Tibial artery (tissue), 4 donors: ENCODE measurements at places on chromosomes 6 and 20.

DNA sequence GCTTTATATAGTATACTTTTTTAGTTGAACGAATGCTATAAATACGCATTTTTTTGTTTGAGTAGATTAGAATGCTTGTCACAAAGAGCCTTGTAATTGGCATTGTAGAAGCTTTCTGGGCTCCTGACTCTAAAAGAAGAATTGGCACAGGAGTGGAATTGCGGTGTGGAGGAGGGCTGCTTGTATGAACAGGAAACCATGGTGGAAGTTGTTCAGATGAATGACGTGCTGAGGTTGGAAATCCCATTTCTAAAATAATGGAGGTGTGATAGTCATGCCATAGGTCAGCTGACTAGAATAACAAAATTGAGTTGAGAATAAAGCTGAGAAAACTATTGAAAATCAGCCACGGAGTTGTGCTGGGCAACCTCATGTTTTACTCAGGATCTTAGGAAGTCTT is 174.9 kb downstream of the QKI start:
- H3K4me1 ChIP-seq, result peaks cover 9% of the 10 kb centered on the region
- H3K36me3 ChIP-seq, result no peaks in the 10 kb centered on the region
- no peak for DNase-seq
- H3K4me3 ChIP-seq, result no peak overlapping the region
- H3K27ac ChIP-seq, result no peak overlapping the region

- no peak overlapping the region for H3K4me3 ChIP-seq
- no peak for DNase-seq
- H3K27ac ChIP-seq, result no peak overlapping the region
- no peaks in the 10 kb centered on the region for H3K27me3 ChIP-seq
These were observed 201.8 kb downstream of the TTLL2 start for GRCh38 chr6:167526465-167527368.

DNA sequence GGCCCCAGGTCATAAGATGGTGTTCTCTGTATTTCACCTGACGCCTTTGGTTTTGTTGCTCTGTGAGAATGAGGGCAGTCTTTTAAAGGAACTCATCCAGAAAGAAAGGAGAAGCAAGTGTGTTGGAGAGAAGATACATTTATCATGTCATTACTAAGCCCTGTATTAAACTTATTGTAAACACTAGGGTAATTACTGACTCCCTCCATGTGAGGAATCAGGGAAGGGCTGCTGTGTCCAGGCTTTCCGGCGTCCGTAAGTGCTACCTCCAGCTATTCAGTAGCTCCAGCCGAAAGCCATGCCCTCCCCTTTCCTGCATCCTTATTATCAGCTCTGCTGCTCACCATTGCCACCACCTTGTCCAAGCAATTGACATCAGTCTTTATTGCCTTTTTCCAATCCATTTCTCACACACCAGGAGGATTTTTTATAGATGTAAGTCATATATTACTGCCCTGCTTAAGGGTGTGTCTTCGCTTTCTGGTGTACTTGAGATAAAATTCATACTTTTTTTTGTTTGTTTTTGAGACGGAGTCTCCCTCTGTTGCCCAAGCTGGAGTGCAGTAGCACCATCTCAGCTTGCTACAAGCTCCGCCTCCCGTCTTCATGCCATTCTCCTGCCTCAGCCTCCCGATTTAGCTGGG is 94.7 kb downstream of the RPP40 start:
- H3K27me3 ChIP-seq, result no peaks in the 10 kb centered on the region
- no peak for DNase-seq
- no peaks in the 10 kb centered on the region for H3K4me1 ChIP-seq

DNA sequence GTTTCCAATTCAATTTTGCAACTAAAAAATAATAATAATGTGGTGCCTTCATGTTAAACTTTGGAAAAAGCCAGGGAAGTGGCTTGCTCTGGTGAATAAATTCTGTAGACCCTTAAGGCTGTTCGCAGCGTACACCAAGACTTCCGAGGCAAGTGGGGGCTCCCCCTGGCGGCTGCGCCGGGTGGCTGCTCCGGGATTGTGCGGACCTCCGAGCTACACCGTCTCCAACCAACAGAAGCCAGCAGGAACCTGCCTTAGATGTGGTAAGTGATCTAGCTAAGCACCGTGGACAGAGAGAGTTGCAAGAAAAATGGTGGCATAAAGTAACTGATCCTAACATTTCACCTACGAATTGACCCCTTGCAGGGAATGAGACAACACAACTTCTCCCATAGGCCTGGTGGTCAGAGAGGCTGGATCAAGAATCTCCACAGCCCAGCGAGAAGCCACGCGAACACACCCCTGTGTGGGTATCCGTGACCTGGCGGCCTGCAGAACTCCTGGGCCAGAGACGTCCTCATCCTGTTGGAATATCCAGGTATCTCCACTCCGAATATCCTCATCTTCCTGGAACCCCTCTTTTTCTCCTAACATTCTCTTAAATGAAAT is 69.6 kb downstream of the TBXT start:
- peak; percentile 71 for DNase-seq
- H3K27me3 ChIP-seq, result no peaks in the 10 kb centered on the region
- no peaks in the 10 kb centered on the region for H3K4me1 ChIP-seq
- H3K27ac ChIP-seq, result no peak overlapping the region
- no peak overlapping the region for H3K4me3 ChIP-seq
- no peaks in the 10 kb centered on the region for H3K36me3 ChIP-seq

DNA sequence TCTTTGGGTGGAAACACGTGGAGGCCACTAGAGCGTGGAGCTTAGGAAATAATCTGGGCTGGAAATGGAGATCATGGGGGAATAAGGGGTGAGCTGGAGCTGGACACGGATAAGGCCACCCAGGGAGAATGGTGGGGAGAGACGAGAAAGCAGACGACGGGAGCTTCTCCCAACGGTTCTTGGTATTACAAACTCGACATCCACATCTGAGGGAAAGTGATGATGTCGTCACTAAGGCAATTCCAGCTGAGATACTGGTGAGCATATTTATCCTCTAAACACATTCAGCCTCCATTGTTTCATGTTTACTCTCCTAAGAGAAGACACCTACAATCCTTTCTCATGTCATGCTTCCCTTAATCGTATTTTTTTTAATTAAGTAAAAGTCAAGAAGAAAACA is 50.2 kb upstream of the SNX9 start:
- H3K27ac ChIP-seq, result no peak overlapping the region
- no peak overlapping the region for H3K4me3 ChIP-seq
- no peak for DNase-seq
- no peaks in the 10 kb centered on the region for H3K4me1 ChIP-seq

GRCh38 chr20:13028001-13028400 is 19.2 kb downstream of the SPTLC3 start:
- no peak overlapping the region for H3K4me3 ChIP-seq
- H3K36me3 ChIP-seq, result peaks cover 8% of the 10 kb centered on the region
- DNase-seq, result no peak
- no peak overlapping the region for H3K27ac ChIP-seq
- no peaks in the 10 kb centered on the region for H3K27me3 ChIP-seq

DNA sequence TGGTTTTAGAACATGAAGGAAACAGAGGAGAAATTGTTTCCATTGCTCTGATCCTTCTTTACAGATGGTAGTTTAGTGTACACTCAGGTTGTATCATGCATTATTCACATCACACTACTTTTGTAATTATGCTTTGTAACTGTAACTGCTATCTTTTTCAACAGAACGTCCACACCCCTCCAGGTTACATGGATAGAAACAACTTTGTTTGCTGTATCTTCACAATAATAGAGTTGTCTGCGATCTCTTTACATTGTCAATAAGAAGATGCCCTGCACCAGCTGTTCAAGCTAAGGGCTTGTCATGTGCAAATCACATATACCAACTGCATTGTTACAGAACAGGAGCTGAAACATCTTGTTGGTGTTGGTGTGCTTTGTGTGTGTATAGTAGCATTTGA is 67.9 kb upstream of the MAP7 start:
- peaks cover 46% of the 10 kb centered on the region for H3K36me3 ChIP-seq
- no peaks in the 10 kb centered on the region for H3K27me3 ChIP-seq
- H3K4me3 ChIP-seq, result no peak overlapping the region
- DNase-seq, result no peak

- H3K4me3 ChIP-seq, result no peak overlapping the region
- H3K36me3 ChIP-seq, result no peaks in the 10 kb centered on the region
- no peak for DNase-seq
These were observed 1139.2 kb upstream of the GJE1 start for GRCh38 chr6:140993515-140993914.

- H3K4me3 ChIP-seq, result no peak overlapping the region
- no peak overlapping the region for H3K27ac ChIP-seq
- no peaks in the 10 kb centered on the region for H3K27me3 ChIP-seq
These were observed 309.0 kb upstream of the SULF2 start for GRCh38 chr20:48094196-48094749.

- H3K4me1 ChIP-seq, result no peaks in the 10 kb centered on the region
- no peak for DNase-seq
- no peak overlapping the region for H3K27ac ChIP-seq
- no peaks in the 10 kb centered on the region for H3K27me3 ChIP-seq
These were observed 207.5 kb upstream of the CST7 start for GRCh38 chr20:24741493-24742072.

- peaks cover 29% of the 10 kb centered on the region for H3K36me3 ChIP-seq
- peaks cover 9% of the 10 kb centered on the region for H3K4me1 ChIP-seq
- H3K4me3 ChIP-seq, result no peak overlapping the region
- no peak for DNase-seq
These were observed 14.1 kb downstream of the CPNE1 start for GRCh38 chr20:35650632-35651031.

DNA sequence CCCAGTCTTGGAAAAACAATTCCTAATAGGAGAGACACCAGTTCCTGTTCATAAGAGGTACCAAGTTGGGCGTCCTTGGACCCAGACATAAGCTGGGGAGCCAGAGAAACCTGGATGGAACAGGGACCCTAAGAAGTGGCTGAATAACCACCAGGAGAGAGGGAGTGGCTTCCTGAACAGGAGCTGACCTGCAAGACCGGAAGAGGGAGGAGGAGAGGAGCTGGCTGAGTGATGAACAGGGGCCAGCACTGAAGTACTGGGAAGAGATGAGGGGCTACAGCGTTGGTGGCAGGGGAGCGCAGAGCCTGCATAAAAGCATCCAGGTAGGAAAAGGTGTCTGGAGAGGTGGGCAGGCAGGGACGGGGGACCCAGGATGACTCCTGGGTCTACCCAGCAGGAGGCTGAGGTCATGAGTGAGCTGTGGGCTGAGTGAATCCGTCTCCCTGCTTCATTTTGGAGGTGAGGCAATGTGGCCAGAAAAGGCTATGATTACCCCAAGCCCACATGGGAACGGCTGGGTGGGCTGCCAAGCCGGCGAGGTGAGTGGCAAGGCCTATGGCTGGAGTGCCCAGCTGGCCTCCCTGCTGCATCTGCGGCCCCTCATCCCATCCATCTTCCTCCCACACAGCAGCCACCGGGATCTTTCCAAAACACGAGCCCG is 34.4 kb upstream of the ZFAND3 start:
- H3K4me1 ChIP-seq, result peaks cover 18% of the 10 kb centered on the region
- no peaks in the 10 kb centered on the region for H3K36me3 ChIP-seq
- H3K27me3 ChIP-seq, result no peaks in the 10 kb centered on the region
- H3K4me3 ChIP-seq, result no peak overlapping the region
- DNase-seq, result no peak
- no peak overlapping the region for H3K27ac ChIP-seq

- H3K4me3 ChIP-seq, result no peak overlapping the region
- H3K27ac ChIP-seq, result no peak overlapping the region
- H3K27me3 ChIP-seq, result no peaks in the 10 kb centered on the region
These were observed 849.9 kb upstream of the EYS start for GRCh38 chr6:66556936-66557335.

DNA sequence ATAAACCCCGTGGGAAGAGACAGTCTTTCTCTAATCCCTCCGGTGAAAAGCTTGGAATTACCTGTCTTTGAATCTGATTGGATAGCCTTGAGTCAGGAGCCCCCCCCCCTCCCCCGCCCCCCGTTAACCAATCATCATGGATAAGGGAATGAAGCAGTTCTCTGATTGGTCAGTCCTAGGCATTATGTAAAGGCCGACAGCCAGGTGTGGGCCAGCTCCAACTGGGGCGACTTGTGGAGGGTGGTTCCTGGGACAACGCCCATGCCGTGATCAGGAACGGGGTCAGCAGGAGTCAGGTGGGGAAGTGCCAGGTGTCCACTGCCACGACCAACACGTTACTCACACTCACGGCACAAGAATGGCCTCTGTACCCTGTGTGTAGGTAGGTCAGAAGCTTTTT is 406.8 kb upstream of the SULF2 start:
- no peak overlapping the region for H3K27ac ChIP-seq
- H3K27me3 ChIP-seq, result no peaks in the 10 kb centered on the region
- DNase-seq, result no peak
- no peak overlapping the region for H3K4me3 ChIP-seq
- H3K4me1 ChIP-seq, result no peaks in the 10 kb centered on the region

DNA sequence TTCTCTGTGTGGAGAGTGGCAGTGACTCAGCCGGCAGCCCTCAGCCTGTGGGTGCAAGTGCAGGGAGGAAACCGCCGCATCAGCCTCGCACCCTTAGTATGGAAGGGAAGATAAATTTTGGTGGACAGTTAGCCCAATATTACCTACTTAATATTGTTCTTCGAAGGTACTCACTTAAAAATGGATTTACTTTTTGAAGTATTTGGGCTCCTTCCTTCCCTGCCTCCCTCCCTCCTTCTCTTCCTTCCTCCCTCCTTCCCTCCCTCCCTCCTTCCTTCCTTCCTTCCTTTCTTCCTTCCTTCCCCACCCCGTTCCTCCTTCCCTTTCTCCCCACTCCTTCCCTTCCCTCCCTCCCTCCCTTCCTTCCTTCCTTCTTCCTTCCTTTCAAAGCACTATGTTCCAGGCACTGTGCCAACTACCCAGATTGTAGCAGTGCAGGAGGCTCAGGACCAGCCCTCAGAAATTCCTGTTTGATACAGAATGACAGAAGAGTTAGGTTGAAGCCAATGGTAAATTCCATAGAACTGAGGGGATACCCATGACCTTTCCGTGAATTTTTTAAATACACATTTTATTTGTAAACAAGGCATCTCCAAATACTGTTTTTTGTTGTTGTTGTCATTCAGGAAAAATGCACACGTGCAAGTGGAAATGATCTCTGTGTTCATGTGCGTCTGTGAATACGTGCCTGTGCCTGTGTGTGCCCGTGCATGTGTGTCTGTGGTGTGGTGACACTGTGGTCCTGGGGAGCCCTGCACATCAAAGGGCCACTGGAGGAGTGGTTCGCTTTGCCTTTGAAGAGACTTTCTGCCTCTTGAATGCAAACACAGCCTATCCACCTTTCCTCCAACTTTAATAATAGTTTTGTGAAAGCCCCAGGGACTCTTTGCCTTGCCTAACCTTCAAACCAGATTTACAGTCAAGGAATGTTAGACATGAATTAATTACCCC is 141.7 kb downstream of the EDN3 start:
- no peak overlapping the region for H3K4me3 ChIP-seq
- H3K4me1 ChIP-seq, result no peaks in the 10 kb centered on the region
- H3K27me3 ChIP-seq, result peaks cover 41% of the 10 kb centered on the region
- no peak overlapping the region for H3K27ac ChIP-seq
